DMS79 (cell line): ENCODE measurements at places on chromosomes 6 and 20.
A peak's percentile ranks its signal among the peaks of the same experiment; 100 is the strongest.

GRCh38 chr20:9028419-9028818 is 40.5 kb upstream of the PLCB4 start:
- DNase-seq, result no peak

GRCh38 chr6:69895396-69895795 is 29.0 kb downstream of the COL19A1 start:
- no peak for DNase-seq

GRCh38 chr6:155694419-155694790 is 238.8 kb upstream of the NOX3 start:
- DNase-seq, result no peak

- peak; percentile 18 for DNase-seq
These were observed 24.8 kb downstream of the C6orf15 start for GRCh38 chr6:31087494-31088089.

GRCh38 chr6:103937389-103937788 is 922.3 kb downstream of the HACE1 start:
- no peak for DNase-seq

DNA sequence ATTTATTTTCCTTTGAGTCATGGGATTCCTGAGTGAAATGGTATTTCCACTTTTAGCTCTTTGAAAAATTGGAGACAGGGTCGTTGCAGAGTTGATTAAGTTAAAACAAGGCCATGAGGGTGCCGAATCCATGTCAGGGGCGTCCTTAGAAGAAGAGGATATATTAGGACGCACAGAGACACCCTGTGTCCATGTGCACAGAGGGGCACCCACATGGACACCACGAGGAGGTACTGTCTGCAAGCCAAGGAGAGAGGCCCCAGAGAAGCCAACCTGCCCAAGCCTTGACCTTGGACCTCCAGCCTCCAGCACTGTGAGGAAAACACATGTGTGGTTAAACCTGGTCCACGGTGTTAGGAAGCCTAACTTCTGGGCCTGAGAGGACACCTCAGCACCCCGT is 113.9 kb upstream of the THBS2 start:
- no peak for DNase-seq

GRCh38 chr6:45504947-45505346 is 127.2 kb upstream of the SUPT3H start:
- DNase-seq, result peak; percentile 7

- DNase-seq, result no peak
These were observed 89.7 kb downstream of the MDGA1 start for GRCh38 chr6:37607944-37608343.

GRCh38 chr20:55116598-55116997 is 641.2 kb downstream of the DOK5 start:
- DNase-seq, result no peak

DNA sequence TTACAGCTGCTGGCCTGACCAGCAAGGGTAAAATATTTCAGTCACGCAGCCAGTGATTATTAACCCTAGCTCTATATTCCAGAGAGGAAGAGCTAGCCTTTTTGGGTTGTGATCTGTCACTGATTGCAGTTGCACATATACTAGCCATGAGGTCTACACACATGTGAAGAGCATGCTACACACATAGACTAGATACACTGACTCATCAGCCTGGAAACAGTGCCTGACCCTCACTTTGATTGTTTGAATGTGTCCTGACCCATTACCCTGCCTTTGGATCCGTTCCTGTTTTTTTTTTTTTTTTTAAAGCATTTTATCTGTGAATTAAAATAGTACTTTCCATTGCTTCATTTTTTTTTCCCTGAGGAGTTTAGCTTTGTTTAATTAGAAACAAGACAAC is 50.8 kb downstream of the ESR1 start:
- no peak for DNase-seq

DNA sequence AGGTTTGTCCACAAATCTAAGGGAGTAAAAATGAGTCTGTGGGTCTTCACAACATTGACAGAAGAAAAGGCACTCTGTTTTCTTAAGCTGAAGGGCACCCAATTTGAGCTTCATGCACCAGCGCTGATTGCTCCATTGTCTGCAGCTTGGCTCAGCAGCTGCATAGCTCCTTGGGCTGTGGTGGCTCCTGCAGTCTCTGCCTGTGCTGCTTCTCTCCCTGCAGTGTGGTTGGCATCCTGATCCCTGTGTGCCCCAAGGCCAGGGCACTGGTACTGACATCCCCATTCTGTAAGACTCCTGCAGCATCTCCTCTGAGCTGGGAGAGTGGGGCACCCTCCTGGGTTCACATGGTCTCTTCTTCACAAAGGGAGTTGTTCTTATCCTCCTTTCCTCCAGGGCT is 83.2 kb upstream of the B3GAT2 start:
- DNase-seq, result no peak

- no peak for DNase-seq
These were observed 23.6 kb upstream of the ARMC12 start for GRCh38 chr6:35713006-35713767.

GRCh38 chr6:159941286-159942113 is 27.4 kb upstream of the IGF2R start:
- DNase-seq, result no peak

DNA sequence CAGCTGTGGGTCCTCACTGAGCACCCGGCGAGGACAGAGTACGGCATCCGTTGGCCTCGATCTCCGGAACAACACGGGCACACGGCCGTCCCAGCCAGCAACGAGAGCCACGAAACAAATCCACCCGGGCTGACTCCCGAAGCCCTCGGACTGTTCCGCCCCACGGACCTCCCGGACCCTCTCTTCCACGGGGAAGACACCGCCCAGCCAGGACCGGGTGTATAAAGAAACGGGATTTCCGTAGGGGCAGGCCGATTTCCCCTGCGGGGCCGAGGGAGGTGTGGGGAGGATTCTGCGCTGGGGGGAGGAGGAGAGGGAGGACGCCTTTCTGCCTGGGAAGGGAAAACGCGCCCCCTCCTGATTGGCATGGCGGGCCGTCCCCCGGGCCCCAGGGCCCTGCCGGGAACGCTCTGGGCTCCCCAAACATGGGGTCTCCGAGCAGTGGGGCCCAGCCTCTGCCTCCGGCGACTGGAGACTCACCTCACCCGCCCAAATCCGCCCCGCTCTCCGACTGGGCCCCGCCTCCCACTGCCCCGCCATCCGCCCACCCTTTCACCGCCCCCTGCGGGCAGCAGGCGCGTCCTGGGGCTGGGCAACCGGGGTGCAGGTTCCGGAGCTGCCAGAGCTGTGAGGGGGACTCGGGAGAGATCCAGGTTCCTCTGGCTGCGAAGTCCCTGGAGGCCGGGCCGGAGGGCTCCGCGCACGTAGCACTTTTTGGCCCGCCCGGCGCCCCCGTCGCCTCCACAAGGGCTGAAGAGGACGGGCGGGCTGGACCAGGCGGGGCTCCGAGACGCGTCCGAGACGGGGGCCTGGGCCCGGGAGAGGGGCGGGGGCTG is 679 bp upstream of the PPDPF start:
- peak; percentile 84 for DNase-seq

DNA sequence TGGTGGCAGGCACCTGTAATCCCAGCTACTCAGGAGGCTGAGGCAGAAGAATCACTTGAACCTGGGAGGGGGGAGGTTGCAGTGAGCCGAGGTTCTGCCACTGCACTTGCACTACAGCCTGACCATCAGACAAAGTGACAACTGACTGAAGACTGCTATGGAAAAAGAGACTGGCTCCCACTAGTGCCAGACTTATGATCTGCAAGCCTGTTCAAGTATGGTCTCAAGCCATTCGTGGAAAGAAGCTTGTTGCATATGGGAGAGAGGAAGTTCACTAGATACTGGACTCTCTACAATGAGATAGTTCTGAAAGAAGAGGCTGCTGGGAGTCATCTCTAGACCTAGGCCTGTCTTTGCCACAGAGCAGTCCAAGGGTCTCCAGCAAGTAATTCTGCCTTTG is 26.7 kb downstream of the MDN1 start:
- DNase-seq, result no peak

DNA sequence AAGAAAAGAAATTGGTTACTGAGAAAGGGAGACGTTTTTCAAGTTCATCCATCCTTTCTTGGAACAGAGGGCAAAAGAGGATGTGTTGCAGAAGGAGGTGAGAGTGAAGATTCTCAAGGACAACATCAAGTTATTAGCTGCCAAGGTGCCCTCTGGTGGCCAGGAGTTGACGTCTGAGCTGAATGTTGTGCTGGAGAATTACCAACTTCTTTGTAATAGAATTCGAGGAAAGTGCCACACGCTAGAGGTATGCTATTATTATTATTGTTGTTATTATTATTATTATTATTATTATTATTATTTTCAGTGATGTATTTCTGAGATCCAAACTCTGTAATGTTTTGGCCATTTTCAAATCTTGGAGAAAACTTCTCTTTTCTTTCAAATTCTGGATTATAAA is 197.0 kb downstream of the UTRN start:
- DNase-seq, result peak; percentile 2

DNA sequence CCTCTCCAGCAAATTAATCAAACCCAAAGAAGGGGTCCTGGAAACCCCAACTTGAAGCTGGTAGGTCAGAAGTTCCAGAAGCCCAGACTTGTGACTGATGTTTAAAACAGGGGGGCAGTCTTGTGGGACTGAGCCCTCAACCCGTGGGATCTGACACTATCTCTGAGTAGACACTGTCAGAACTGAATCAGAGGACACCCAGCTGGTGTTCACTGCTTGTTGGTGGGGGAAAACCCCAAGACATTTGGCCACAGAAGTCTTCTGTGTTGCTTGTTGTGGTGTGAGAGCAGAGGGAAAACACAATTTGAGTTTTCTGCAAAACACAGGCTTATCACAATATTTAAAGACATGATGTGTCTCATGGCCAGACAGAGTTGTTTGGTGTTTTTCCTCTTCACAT is 29.9 kb downstream of the KIF13A start:
- no peak for DNase-seq

DNA sequence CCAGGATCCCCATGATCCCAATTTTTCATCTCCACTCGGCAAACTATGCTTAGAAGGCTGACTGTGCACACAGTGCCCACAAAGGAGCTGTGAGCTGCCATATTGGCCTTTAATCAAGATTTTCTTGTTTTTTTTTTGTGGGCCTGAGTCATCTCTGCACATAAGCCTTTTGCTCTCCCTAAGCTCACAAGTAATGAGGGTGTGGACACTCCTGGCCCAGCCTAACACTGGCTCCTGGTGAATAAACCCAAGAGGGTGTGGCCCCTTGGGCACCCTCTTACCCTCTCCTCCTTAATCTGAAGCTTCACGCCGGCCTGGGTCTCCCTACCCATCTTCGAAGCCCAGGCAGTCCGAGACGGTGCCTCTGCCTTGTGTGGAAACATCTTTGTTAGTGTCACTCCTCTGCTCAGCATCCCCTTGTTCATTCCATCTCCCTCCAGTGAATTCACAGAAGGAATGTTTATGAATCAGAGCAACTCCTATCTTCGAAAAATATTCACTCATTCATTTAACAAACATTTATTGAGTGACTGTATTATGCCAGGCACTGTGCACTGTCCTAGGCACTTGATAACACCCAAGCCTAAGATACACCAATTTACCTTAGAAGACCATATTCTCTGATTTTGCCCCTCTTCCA is 22.2 kb upstream of the MRPS10 start:
- no peak for DNase-seq

DNA sequence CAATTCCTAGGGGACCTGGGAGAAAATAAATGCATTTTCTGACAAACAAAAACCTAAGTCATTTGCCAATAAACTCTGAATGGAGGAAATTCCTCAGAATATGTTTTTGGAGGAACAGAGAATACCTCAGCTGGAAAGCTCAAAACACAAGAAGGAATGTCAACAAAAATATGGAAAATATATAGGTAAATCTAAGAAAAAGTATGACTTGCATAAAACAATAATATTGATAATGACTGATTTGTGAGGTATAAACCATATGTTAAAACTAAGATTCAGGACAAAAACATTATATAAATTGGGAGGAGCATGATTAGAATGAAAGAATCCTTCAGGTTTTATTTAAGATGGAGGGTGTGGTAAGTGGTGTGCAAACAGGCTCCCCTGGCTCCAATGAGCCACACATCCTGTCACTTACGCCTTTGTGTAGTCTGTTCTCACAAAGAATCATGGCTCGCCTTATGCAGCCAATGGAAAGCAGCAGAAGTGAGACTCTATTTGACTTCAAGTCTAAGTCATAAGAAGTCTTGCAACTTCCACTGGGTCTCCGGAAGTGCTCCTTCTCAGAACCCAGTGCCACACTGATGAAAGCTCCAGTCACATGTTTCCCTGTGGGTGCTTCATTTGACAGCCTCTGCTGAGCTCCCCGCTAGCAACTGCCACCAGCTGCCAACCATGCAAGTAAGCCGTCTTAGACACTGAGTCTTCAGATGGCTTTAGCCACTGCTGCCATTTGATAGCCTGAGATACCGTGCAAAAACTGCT is 8.1 kb downstream of the CFAP61 start:
- no peak for DNase-seq

DNA sequence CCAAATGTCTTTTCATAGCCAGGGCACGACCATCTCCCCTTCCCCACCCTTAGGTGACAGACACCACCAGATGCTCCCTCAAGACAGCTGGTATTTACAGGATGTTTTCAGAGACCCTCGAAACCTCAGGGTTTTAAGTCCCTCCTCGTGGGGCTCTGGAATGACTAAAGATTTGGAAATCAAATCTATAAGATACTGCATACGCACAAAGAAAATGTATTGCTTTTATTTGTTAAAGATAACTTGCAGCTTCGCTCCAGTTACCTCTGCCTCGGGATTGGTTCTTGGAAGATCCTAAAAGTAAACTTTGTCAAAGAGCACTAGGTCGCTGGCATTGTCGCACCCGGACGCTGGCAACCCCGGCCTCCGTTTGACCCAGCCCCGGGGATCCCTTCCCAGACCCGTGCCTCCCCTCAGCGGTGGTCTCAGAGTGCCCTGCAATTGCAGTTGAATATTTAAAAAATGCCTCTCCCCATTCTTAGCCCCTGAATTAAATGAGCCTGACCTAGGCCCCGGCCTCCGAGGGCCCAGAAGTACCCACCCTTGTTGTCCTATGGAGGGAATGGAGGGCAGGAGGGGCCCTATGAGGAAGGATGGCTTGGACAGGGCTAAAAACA is 7.1 kb downstream of the PAX1 start:
- no peak for DNase-seq

- DNase-seq, result no peak
These were observed 38.9 kb downstream of the HNF4A start for GRCh38 chr20:44394452-44394701.
